Tibial artery (tissue), 4 donors: ENCODE measurements at places on chromosomes 3 and 15.

GRCh38 chr3:32568953-32569352 is 1.7 kb downstream of the DYNC1LI1 start:
- DNase-seq, result no peak

DNA sequence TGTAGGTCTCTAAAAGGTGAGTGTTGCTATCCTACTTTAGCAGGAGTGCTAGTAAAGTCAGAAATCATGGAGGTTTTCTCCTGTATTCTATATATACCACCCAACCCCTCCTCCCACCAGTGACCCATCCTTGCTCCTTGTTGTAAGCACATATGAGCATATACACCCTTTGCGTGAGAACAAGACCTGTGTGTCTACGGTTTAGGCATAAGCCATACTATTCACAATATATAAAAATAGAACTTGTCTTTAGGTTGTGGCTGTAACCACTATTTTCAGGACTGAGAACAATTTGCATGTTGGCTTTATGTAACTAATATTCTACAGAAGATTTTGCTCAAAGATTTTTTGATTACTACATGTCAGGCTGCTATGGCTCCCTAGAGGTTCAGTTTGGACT is 59.1 kb upstream of the TOP2B start:
- no peak for DNase-seq

DNA sequence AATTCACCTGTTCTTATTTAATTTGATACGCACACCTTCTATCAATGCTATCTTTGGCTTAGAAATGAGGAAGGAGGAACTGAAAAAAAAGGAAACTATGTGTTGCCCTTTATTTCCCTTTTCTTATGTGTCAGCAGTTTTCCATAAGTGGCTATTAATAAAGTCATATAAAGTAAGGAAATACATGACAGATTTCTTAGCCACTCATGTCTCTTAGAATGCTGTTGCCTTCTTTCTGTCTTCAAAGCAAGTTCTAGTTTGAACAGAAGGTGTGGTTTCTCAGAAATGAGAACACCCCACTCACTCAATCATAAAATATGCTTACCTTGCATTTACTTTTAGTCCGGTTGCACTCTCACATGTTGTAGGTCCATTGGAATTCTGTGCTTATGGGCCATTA is 640.5 kb upstream of the GRM7 start:
- no peak for DNase-seq

DNA sequence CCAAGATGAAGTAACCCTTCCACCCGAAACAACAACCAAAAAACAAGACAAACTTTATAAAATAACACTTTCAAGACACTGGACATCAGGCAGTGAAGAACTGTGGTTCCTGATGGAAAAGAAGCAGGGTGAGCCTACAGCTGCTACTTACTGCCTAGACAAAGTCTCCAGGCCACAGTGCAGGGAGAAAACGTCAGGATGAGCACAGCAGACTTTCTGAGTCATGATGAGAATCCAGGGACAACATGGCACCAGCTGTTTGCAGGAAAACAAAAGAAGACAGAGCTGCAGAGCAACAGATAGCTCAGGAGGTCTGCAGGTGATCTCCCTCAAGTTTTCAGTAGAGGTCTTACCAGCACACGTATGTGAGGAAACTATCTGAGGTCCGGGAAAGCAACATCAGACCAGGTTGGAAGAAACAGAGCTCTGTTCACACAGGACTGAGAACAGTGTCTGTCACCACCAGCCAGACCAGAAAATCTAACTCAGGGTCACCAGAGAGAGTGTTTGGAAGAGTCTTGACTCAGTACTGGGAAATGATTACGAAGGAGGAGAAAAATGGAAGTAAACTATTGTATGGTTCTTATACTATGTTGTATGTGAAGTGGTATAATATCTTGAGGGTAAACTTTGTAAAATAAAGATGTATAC is 108.9 kb downstream of the ANO10 start:
- DNase-seq, result no peak

GRCh38 chr3:73624017-73624820 is 522 bp downstream of the PDZRN3 start:
- DNase-seq, result peak; percentile 80

GRCh38 chr3:62051506-62051905 is 321.8 kb downstream of the FEZF2 start:
- DNase-seq, result no peak

DNA sequence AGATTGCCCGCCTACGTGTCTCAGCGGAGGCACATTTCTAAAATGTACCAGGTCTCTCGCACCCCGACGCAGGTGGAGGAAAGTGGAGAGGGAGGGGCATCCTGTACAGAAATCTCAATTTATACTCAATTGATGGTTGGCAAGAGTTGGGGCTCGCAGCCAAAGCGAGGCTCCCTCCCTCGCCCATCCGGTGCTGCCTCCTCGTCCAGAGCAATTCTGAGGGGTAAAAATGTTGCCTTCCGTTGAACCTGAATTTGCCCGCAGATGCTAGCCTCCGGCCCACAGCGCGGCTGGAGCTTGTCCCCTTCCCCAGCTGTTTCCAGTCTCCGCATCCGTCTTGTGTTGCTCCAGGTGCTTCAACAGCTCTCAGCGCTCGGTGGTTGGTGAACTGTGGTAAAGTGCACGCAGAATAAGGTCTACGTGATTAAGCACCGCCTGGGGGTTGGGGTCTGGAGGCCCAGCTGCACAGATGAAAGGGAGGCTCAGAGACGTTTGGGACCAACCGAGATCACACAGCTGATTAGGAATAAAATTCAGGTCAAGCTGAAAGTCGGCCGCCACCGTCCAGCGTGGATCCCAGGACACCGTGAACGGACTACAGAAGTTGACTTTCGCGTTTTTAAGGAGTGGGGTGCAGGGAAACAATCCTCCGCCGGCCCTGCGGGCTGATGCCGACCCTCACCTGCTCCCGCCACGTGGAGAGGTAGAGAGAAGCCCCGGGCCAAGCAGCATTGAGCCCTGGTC is 846 bp upstream of the POLG start:
- peak; percentile 45 for DNase-seq

DNA sequence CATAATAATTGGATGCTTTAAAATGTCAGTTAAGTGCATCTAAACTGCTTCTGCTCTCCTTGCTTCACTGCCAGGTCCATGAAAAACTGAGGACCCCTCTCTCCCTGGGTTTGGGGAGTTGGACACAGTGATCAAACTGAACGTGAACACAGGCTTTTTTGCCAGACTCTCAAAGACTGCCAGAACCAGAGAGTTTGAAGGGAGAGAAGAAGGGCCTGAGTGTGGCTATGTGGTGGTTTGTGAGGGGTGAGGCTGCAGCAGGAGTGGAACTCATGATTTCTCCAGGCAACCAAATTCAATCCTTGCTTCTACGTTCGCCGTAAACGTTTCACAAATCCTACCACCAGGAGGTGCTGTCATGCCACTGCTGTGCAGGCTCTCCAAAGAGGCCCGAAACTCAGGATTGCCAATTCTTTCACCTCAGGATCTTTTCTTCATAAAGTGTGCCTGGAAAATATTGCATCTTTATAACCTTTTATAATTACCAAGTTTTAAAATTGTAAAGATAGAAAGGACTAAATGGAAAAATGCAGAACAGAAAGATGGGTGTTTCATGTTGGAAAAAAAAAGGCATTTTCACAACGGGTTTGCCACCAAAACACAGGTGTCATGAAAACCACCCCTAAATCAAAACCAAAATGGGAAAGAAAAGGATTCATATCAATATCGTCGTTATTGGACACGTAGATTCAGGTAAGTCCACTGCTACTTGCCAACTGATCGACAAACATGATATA is 19.7 kb downstream of the TM4SF4 start:
- DNase-seq, result peak; percentile 60

DNA sequence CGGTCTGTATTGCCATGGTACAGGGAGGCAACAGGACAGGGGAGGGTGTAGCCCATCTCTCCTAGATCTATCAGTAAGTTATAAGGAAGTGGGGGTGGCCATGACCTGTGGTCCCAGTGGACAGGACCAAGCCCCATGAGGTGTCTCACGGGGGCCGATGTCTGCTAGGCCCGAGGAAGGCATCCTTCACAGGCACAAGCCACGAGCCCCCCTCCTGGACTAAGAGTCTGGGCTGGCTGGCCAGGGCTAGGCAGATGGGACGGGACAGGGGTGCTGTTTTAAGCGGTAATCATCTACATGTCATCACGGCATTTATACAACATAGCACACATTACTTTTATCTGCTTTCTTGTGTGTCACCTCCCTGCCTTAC is 2.6 kb upstream of the TBC1D2B start:
- DNase-seq, result peak; percentile 54

DNA sequence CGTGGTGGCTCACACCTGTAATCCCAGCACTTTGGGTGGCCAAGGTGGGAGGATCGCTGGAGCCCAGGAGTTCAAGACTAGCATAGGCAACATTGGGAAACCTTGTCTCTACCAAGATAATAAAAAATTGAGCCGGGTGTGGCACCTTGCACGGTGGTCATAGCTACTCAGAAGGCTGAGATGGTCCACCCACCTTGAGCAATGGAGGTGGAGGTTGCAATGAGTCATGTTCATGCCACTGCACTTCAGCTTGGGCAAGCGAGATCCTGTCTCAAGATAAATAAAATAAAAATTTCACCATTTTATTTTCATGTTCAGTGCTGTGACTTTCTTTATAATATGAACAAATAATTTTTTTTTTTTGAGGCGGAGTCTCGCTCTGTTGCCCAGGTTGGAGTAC is 12.5 kb downstream of the MAPK6 start:
- no peak for DNase-seq

- no peak for DNase-seq
Measured at GRCh38 chr3:157263027-157263426, 103.1 kb upstream of the CCNL1 start.

- no peak for DNase-seq
Measured at GRCh38 chr15:85684174-85684710, 110.5 kb downstream of the KLHL25 start.

- DNase-seq, result no peak
Measured at GRCh38 chr15:100682468-100682867, 80.1 kb downstream of the ASB7 start.

DNA sequence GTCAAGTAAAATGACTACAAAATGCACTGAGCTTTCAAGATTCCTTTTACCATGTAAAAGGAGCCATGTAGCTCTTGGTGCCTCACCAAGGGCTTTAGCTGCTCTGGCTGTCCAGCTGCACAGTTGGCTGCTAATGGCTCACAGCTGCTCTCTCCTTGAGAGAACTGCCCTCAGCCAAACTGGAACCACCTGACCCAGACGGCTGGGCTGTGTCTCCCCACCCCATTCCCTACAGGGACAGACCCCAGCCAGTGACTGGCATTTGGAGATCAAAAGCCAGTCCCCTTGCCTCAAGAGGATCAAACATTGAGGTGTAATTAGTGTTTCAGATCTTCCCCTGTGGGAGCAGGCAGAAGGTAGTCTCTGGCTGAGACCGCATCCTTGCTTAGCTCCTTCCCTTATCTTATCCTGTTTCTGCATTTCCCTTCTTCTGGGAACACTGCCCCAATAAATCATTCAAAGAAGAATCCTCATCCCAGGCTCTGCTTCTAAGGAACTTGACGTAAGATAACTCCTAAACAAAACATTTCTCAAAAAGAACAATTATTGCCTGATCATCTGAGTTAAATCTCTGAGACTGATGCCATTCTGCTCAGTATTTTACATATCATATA is 28.6 kb upstream of the UBE2E2 start:
- no peak for DNase-seq

- DNase-seq, result no peak
Measured at GRCh38 chr15:59456114-59456513, 18.1 kb downstream of the FAM81A start.

- DNase-seq, result no peak
Measured at GRCh38 chr3:130712718-130713423, 33.8 kb downstream of the PIK3R4 start.

- DNase-seq, result no peak
Measured at GRCh38 chr3:119531151-119531550, 28.3 kb downstream of the CD80 start.

DNA sequence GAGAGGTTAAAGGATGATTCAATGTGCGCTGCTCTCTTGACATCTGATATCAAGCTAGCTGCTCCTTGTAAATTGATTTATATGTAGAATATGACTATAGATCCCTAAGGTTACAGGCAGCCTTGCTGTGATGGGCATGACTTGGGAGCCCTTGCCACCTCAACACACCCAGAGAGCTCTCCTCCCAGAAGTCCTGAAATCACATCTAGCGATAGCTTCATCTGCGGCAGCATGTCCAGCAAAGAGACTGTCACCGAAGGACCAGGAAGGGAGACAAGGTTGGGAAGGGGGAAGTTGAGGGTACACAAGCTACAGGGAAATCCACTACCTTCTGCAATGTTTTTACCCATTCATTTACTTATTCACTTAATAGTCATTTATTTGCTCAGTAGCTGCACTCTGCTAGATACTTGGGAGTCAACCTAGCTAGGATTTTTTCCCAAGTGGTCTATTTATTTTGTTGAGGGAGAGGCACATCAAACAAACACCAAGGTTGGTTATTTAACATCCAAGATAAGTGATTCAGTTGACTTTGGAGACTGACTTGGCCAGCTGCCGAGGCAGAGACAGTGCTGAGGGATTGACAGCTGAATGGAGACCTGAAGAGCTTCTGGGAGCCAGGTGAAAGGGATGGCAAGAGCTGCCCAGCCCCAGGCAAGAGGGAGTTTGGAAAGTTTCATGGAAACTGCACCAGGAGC is 205.8 kb upstream of the IL12A start:
- no peak for DNase-seq

- no peak for DNase-seq
Measured at GRCh38 chr3:190197346-190197763, 76.7 kb upstream of the P3H2 start.

GRCh38 chr3:134654031-134654430 is 3.2 kb upstream of the KY start:
- no peak for DNase-seq

DNA sequence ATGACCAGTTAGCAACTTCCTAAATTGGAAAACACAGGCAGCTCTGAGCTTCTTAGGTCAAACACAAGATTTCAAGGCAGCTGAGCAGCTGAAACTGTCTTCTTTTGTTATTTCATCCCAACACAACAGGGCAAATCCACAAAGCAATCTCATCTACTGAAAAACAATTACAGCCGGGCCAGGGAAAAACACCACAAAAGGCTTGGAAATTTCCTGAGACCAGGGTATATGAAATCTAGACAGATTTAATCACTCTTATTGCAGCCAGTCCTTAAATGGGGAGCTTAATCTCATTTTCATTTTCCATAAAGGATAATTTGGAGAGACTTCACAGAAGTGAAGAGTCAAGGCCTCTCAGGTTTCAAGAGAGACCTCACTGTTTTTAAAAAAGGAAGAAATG is 181.8 kb downstream of the SSR3 start:
- no peak for DNase-seq

- no peak for DNase-seq
Measured at GRCh38 chr15:62989366-62990055, 53.0 kb upstream of the TPM1 start.

- no peak for DNase-seq
Measured at GRCh38 chr15:50229336-50229735, 36.2 kb downstream of the HDC start.

- no peak for DNase-seq
Measured at GRCh38 chr15:70507772-70508371, 255.5 kb downstream of the UACA start.
